ENCODE measurements at places on chromosomes 5 and 9. TPM values are rescaled to one million over a fixed set of nuclear protein-coding genes. Genes with fewer than 3 reads are reported as not detected.

GRCh38 chr5:61463596-61463995 lies 131.5 kb downstream of the ZSWIM6 start:
- DNase-seq = no peak

- peak; percentile 58 for DNase-seq
These were observed 981.7 kb downstream of the NR2F1-AS1 start for GRCh38 chr5:92599217-92599810.

- DNase-seq = no peak
These were observed 24.2 kb downstream of the NEK6 start for GRCh38 chr9:124281931-124282371.

- DNase-seq = no peak
These were observed 74.7 kb downstream of the FER start for GRCh38 chr5:108822211-108822947.

GRCh38 chr5:3325201-3325971 lies 270.2 kb upstream of the IRX1 start:
- DNase-seq = no peak

The SLC25A2 gene
- 0.43 TPM for total RNA-seq

The ANKRD18A gene
- 0.73 TPM for total RNA-seq

Measured in myocyte (in vitro differentiated cells).